ENCODE measurements at places on chromosomes 5 and 9.

DNA sequence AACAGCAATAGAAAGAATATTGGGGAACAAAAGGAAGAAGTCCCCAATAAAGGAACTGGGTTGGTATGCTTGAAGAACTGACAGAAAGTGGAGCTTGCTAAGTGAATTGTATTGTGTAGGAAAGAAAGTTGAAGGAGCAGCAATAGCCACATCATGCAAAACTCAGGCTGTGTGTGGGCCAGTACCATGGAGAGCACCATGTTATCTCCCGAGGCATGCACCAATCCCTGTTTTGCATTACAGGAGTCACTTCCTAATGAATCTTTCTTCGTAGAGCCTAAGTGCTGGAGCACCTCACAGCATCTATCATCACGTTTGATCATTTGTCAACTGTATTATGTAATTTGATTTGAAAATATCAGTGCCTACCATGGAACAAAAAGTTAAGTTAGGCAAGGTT is 137.7 kb upstream of the NMUR2 start:
- no peak for DNase-seq

DNA sequence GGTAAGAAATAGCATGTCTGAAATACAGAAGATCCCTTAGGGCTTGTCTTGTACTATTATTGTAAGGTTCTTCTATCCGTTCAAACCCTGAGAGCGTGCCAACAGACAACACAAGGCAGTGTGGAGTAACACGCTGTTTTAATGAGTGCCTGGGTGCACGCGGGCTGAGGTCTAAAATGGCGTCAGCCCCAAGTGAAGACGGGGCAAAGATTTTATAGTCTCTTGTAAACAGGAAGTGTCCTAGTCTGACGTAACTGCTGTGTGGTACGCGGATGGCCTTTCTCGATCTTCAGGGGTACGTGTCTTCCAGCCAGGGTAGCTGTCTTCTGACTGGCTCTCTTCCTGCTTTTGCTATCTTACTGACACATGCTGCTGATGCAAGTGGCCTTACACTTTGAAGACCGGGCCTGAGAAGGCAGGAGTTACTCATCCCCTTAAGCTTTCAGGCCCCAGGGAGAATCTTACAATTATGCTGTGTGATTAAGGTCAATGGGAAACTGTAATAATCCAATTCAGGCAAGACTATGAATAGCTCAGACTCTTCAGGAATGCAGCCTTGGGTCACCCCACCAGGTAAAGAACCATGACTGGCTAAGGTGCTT is 1812.0 kb upstream of the CDH9 start:
- no peak for DNase-seq

DNA sequence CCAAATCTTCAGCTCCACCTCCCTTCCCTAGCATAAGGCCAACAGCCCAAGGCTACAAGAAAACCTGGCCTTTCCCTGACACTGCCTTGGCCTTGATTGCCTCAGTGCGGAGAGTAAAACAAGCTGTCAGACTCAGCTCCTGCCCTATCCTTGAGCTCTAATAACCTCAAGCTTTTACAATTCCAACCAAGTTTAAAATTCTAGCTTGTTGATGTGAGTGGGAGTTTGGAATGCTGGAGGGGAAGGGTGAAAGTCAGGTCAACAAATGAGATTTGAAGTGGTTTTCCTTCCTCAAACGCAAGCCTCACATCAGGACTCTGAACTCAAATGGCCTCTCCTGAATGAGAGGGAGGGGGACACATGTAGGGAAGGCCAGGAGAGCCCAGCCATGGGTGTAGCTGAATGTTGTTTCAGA is 197.0 kb upstream of the VLDLR start:
- no peak for DNase-seq

DNA sequence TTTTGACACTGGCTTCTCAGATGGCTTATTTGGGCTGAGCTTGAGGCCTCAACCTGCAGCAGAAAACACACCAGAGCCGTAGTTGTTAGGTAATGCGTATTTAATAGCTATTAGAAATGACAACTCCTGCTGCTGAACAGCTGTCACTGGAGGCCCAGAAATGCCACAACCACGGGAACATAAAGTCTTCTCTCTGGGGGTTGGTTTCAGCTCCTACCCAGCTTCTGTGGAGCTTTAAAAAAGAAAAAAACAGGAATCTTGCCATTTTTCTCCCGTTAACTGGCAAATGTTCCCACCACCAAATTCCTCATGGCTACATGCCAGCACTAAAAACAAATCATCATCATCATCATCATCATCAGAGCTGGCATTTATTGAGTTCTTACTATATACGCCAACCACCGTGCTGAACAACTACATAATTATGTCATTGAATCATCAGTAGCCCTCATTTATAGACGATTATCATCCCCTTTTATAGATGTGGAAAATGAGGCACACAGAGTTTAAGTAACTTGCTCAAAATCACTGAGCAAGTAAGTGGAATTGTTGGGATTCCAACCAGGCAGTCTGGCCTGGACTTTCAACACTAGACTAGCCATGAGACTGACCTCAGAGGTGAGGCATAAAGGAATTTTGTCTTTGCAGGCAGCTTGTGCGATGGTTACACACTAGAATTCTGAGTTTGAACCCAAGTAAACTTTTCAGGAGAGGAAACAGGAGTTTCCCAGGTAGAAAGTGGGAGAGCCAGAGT is 185.3 kb upstream of the WWC1 start:
- DNase-seq, result no peak

GRCh38 chr5:10635257-10635866 is 71.5 kb downstream of the ANKRD33B start:
- DNase-seq, result no peak

DNA sequence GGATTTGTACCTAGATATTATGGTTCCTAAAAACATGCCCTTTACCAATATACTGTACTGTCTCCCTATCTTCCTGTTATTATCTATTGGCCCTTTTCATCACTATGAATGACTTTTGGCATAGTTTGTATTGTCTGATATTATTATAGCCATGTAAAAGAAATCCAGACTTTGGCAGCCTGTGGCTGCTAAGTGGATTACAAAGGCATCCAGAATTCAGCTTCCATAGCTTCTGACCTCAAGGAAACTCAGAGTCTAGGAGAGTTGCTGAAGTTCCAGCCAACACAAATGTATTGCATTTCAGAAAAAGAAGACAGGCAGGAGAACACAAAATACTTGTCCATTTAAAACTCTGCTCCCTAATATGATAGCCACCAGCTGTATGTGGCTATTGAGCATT is 319.2 kb upstream of the MPDZ start:
- DNase-seq, result no peak

DNA sequence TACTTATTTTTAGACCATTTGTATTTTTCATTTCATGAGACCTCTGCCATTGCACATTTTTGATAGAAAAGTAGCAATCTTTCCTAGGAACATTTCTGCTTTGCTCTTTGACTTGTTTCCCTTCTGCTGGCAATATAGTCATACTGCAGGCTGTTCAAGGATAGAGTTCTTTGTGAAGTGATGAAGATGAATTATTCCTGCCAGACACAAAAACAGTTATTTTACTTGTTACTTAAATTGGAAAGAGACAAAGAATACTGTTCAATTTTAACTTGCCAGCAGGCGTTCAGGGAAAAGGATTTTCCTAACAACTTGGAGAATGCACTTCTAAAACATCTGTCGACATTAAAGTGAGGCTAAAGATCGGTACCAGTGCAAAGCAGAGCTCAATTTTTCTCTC is 251.7 kb upstream of the ACTBL2 start:
- DNase-seq, result no peak

- DNase-seq, result no peak
These were observed 47.0 kb upstream of the MROH2B start for GRCh38 chr5:41118177-41118576.

DNA sequence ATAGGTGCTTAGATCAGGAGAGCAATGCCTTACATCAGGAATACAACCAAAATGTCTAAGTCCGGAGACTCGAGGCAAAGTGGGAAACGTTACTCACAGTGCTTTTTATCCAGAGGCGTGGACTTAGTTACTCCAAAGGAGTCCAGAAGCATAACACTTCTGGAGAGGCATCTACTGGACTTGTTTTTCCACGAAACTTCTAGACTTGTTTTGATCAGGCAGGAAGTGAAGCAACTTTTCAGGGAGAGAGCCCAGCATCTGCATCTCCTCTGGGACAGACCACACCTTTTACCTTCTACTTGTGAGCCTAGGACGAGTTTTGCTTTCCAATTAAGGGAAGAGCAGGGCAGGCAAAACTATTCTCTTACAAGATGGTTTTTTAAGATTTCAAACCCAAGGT is 1.2 kb upstream of the TJP2 start:
- no peak for DNase-seq

DNA sequence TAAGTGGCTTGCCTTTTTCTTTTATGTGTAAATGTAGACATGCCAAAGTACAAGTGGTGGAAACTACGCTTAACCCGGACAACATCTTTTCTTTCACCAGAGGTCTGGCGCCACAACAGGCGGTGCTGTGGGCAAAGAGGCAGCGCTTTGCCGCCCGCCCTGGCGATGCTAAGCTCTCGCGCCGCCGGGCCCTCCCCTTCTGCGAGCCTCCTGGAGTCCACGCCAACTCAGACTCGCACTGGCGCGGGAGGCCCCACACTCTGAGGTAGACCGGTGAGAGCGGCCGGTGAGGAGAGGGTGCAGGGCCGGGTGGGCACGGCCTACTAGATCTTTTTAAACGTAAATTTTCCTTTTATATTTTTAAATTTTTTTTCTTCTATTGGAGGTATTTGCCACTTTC is 2253.1 kb upstream of the C9orf72 start:
- no peak for DNase-seq

- no peak for DNase-seq
These were observed 34.5 kb upstream of the NCS1 start for GRCh38 chr9:130137641-130138081.

GRCh38 chr5:92002721-92003274 is 619.7 kb upstream of the ARRDC3 start:
- no peak for DNase-seq

- DNase-seq, result no peak
These were observed 139.6 kb upstream of the RASA1 start for GRCh38 chr5:87127956-87128687.

- DNase-seq, result no peak
These were observed 14.5 kb upstream of the RPL26L1 start for GRCh38 chr5:172944741-172945140.

GRCh38 chr9:9914174-9914573 is 698.6 kb downstream of the PTPRD start:
- no peak for DNase-seq

GRCh38 chr5:37840053-37841034 is 503 bp upstream of the GDNF start:
- no peak for DNase-seq

GRCh38 chr9:113215132-113215531 is 5.9 kb downstream of the FKBP15 start:
- no peak for DNase-seq
